ENCODE measurements at places on chromosomes 2 and 18.

- no peak for DNase-seq
These were observed 91.7 kb upstream of the RMDN2 start for GRCh38 chr2:37833423-37833822.

GRCh38 chr2:47558116-47558767 lies 155.3 kb downstream of the MSH2 start:
- no peak for DNase-seq

DNA sequence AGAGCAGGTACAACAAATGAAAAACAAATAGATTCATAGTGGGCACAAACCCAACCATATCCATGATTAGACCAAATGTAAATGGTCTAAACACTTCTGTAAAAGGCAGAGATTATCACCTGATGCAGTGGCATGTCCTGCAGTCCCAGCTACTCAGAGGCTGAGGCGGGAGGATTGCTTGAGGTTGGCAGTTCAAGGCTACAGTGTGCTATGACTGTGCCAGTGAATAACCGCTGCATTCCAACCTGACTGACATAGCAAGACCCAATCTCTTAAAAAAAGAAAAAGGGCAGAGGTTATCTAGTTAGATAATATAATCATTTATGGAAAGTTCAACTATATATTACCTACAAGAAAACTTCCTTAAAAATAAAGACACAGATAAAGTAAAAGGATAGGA lies 21.3 kb upstream of the SLC3A1 start:
- no peak for DNase-seq

DNA sequence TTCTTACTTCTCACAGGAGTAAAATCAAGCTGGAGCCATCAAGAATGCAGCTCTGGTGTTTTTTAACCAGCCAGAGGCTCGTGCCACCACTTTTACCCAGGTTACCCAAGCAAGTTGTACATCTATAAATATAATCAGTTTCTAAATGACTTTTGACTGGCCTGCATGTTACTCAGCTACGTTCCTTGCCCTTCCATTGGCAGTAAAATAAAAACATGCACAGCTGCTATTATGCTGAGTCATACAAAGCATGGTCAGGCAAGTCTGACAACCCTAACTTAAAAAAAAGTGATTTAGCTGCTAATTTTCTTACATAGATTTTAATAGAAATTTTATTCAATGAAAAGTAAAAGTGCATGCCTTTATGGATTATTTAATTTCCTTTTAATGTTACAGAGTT lies 111.7 kb upstream of the CSRNP3 start:
- peak; percentile 9 for DNase-seq

DNA sequence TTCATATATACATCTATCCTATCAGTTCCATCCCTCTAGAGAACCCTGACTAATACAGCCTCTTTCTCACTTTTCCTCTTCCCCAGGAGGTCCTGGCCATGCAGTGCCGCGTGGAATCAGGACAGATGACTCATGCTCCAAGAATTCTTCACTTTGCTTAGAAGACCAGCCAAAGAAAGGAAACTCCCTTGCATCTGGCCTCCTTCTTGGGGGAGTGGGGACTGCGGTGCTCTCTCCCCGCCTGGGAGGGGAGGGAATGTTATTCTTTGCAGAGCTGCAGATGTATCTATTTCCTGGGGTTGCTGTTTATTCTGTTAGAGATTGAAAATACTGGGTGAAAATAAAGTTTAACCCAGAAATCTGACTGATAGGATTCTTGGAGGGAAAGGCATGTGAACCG lies 111.5 kb upstream of the SH3BP4 start:
- DNase-seq = peak; percentile 49

- no peak for DNase-seq
These were observed 142.6 kb upstream of the GPC1 start for GRCh38 chr2:240292619-240293525.

GRCh38 chr2:46854260-46854659 lies 61.3 kb downstream of the MCFD2 start:
- DNase-seq = no peak

DNA sequence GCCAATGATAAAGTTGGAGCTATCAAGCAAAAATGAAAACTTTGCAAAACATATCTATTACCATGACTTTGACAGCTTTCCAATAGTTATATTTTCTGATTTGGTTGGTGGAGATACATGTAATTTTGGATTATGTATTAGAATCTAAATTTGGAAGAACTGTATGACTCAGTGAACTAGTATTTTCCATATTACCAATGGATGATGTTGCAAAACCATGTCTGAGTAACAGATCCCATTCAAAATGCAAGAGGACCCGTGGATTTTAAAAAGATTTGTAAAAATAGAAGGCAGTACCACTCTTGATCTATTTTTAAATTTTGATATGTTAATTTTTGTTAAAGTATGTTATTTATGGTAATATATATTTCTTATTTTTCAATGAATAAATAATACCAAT lies 83.0 kb downstream of the TAF4B start:
- DNase-seq = no peak

DNA sequence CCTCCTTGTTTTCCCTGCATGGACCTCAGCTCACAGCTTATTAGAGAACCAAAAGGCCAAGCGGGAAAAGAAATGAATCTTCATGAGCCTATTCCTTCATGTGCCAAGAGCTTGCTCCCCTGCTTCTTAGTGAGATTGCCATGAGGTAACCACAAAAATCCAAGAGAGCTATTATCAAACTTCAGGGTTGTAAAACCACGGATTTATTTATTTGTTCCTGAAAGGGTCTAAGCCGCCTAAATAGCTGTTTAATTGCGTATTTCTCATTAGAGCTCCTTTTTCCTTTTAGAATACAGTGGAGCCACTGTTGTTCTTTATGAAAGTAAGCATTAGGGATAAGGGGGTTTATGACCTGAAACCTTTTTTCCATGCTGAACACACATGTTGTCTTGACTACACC lies 58.0 kb downstream of the SRD5A2 start:
- DNase-seq = no peak

DNA sequence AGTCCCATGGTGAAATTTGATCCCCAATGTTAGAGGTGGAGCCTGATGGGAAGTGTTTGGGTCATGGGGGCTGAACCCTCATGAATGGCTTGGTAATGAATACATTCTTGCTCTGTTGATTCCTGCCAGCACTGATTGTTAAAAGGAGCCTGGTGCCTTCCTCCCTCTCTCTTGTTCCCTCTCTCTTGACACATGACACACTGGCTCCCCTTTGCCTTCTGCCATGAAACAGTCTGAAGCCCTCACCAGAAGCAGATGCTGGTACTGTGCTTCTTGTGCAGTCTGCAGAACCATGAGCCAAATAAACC lies 30.6 kb upstream of the EPC2 start:
- DNase-seq = peak; percentile 15

DNA sequence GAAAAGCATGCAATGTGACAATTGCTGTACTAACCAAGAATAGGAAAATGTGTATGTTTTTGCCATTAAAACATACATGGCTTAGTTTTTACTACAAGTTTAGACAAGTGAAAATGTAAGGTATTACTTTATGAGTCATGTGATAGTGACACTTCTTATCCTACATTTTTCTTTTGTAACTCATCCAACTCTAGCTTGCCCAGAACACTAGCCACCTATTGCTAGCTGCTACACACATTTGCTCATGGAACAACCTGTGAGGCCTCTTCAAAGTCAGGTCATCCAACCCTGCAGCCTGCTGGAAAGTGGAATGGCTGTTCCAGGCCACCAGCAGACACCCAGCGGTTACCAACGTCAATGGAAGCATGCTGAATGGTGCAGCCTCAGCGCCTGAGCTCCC lies 1043.9 kb downstream of the TMEM182 start:
- no peak for DNase-seq

- DNase-seq = no peak
These were observed 73.2 kb downstream of the ASB1 start for GRCh38 chr2:238499731-238500580.

GRCh38 chr2:192498747-192499146 lies 304.0 kb upstream of the TMEFF2 start:
- DNase-seq = no peak

DNA sequence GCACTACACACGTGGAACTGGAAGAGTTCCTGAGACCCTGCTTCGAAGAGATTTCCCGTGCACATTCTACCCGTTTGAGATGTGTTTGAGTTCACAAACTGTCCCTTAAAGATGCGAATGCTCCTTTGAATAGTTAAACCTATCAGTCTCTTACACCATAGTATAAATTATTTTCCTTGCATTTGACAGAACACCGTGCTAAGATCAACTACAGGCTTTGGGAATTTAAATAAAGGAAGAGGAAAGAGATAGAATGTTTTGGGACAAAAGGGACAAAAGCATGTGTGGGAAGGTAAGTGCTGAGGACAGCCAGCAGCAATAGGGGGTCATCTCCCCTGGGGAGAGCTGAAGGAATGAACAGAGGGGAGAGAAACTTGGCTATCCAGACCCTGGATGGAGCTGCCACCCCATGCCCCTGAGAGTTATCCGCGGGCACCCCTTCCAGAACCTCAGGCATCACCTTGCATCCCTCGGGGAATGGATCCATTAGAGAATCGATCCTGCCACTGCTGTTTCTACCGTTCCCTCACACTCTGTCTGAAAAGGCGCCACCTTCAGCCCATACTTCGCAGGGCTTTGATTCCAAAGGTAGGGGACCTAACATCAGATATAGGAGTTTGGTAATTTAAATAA lies 888 bp upstream of the ADCY3 start:
- DNase-seq = no peak

DNA sequence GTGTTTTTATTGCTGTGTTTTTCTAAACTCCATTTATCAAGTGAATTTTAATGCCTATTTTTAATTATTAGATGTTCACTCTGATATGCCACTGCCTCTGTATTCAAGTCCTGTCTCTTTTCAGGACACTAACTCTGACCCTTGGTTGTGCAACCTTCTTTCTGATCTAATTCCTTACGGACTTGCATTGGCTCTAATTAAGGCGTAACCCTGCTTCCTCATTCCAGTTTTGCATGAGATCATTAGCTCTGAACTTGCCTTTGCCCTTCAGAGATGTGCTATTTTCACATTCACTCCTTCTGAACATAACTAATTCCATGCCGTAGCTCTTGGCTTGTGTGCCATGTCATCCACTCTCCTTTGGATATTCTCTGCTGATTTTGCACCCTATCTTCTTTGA lies 162.5 kb upstream of the TMEFF2 start:
- DNase-seq = no peak

GRCh38 chr2:224843141-224843540 lies 127.0 kb upstream of the CCDC195 start:
- DNase-seq = no peak

DNA sequence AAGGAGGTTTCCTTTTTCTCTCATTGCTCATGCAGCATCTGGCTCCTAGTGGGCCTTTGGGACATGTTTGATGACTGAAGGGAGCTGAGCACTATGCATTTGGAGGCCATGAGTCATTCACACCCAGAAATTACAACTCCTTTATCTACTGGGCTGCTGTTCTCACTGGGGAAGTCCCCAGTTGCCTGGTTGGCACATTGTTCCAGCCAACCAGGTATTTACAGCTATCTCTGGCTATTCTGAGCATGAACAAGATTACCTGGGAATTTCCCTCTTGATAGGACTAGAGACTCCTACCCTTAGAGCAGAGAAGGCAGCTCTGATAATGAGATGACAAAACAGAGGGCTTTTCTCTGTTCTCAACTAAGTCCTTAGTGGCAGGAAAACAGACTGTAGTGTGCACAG lies 206.5 kb downstream of the SETBP1 start:
- no peak for DNase-seq

DNA sequence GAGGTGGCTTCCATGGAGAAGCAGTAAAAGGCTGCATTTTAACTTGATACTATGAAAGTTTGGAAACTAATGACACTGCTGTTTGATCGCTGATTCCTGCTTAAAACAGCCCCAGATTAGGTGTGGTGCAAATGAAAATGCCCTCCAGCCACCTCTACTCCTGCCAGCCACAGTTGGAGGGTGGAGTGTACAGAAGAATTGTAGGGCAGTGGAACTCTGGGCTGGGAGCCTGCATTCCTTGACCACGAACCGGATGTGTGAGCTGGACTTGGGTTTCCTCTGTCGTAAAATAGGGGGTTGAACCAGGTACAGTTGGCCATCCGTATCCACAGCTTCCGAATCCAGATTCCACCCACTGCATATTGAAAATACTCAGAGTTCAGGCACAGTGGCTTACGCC lies 84.6 kb upstream of the RFX8 start:
- DNase-seq = no peak

GRCh38 chr2:96541398-96542152 lies 5.0 kb downstream of the ARID5A start:
- no peak for DNase-seq

DNA sequence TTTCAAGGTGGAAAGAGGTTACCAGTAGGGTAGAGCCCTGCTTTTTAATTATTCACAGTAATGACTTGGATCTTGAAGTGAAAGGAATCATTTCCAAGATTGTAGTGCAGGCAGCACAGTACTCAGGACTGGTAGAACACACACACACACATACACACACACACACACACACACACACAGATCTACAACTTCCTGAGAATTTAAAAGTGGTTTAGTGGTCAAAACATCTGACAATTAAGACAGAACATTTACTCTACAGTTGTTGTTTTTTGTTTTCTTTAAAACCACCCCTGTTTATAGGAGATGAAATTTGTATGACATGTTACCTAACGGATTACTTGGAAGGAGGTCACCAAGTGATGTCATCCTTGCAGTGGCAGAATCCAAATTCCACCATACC lies 146.7 kb upstream of the VRK2 start:
- no peak for DNase-seq

GRCh38 chr2:167555098-167555720 lies 666.9 kb downstream of the XIRP2 start:
- no peak for DNase-seq

- DNase-seq = no peak
These were observed 26.0 kb upstream of the HPCAL1 start for GRCh38 chr2:10276481-10277292.

DNA sequence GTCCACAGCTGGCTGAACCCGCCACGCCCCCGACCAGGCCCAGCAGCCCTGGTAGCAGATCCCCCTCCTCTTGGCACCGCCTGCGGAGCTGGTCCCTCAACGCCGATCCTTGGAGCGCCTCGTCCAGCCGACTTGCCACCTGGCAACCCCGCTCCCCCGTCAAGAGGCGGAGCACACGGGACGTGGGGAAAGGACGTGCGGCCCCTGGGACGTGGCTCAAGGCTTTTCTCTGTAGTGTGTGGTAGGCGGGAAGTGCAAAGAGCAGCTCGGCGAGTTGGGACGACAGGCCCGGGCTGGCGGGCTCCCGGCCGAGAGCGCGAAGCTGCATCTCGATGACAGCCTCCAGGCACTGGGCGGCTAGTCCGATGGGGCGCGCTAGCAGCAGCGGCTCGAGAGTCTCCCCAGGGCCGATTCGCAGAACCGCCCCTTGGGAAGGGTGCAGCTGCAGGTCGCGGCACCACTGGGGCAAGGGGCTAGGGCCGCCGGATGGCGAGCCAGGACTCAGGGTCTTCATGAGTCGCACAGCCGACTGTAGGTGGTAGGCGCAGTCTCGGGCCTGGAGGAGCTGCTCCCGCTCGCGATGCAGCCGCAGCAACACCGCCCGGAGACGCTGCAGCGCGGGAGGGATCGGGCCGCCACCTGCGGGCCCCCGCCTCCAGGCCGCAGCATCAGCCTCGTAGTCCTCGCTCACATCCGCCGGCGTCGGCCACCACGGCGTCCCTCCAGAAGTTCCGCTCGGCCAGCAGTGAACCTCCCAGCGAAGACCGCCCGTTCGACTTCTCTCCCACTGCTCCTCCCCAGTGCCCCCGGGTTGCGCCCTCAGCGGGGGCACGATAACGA lies 617 bp downstream of the CCDC142 start:
- DNase-seq = no peak

- no peak for DNase-seq
These were observed 31.9 kb upstream of the GPC1 start for GRCh38 chr2:240403396-240404104.

All from HS-27A (cell line).